Left kidney (tissue), 8 donors: ENCODE measurements at places on chromosomes 7 and 10. TPM values are rescaled to one million over a fixed set of nuclear protein-coding genes. Genes with fewer than 3 reads are reported as not detected.

ARHGEF35 gene
- polyA plus RNA-seq, result 24.0 TPM

CNPY1 gene
- polyA plus RNA-seq, result not detected

PITX3 gene
- polyA plus RNA-seq, result 0.43 TPM

DNA sequence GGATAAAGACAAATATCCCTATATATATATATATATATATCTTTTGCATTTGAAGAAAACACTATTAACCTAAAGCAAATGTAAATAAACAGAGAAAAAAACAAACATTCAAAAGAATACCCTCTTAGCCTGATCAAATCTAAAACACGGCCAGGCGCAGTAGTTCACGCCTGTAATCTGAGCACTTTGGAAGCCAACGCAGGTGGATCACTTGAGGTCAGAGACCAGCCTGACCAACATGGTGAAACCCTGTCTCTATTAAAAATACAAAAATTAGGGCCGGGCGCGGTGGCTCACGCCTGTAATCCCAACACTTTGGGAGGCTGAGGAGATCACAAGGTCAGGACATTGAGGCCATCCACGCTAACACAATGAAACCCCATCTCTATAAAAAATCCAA is 9.2 kb downstream of the ANXA7 start:
- no peak for DNase-seq

DNA sequence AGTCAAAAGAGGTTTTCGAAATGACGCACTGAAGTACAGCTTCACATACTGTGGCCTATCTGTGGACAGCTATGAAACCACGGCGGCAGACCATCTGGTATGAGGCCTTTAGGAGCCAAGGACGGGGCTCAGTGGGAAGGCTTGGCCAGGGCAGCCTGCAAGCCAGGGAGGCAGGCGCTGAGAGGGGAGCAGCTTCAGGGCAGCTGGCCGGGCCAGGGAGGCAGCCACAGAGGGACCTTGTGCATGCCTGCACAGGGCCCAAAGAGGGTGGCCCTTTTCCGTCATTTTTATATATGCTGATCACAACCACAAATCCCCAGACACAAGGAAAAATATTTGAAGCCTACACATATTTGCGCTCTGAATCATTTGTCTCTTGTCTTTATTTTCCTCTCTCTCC is 13.5 kb downstream of the CALD1 start:
- DNase-seq, result no peak

- DNase-seq, result no peak
Measured at GRCh38 chr10:25083546-25084111, 67.2 kb downstream of the THNSL1 start.

GRCh38 chr10:66927251-66927935 is 1.6 kb downstream of the LRRTM3 start:
- DNase-seq, result no peak
